Activated T-cell treated with anti-CD3 and anti-CD28 coated beads, Interleukin-2, amount 50 U/mL, for 1 hour (primary cell): ENCODE measurements at places on chromosomes 2 and 18.
A peak's percentile ranks its signal among the peaks of the same experiment; 100 is the strongest.

GRCh38 chr2:213246497-213247281 is 37.6 kb upstream of the SPAG16 start:
- DNase-seq = peak; percentile 33

DNA sequence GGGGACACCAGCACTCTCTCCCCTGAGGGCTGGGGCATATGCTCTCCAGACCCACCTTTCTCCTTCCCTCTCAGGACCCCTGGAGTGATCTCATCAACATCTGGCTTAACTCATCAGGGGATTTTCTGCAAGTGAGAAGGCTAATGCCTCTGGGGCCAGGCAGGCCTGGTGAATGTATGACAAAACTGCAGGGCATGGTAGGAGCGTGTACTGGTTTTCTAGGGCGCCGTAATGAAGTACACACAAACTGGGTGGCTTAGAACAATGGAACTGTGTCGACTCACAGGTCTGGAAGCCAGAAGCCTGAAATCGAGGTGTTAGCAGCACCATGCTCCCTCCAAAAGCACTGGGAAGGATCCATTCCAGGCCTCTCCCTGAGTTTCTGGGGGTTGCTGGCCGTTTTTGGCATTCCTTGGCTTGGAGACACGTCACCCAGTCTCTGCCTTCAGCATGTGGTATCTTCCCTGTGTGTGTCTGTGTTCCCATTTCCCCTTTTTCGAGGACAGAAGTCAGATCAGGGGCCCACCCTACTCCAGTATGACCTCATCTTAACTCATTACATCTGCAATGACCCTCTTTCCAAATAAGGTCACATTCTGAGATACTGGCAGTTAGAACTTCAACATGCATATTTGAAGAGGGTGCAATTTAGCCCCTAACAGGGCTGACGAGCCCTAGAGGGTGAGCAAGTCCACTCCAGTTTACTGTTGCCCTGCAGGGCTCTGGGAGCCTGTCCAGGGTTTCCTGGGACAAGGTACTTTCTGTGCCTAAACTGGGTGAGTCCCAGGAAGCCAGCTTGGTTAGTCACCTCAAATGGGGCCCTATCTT is 45.5 kb upstream of the CAB39 start:
- DNase-seq = no peak

GRCh38 chr2:217799563-217800432 is 203.0 kb downstream of the TNS1 start:
- no peak for DNase-seq

DNA sequence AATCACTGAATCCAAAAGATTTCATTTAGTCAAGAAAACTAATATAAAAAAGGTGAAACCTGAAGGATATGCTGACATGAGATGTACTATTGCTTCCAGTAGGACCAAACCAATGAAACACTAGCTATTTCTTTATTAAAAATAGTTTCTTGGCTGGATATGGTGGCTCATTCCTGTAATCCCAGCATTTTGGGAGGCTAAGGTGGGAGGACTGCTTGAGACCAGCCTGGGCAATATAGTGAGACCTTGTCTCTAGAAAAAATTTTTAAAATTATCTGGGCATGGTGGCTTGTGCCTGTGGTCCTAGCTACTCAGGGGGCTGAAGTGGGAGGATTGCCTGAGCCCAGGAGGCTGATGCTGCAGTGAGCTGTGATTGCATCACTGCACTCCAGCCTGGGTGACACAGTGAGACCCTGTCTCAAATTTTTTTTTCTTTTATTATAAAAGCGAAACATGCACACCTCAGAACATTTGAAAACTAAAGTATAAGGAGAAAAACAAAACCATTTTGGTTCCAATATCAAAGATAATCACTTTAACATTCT is 266.2 kb downstream of the TGIF1 start:
- DNase-seq = no peak

DNA sequence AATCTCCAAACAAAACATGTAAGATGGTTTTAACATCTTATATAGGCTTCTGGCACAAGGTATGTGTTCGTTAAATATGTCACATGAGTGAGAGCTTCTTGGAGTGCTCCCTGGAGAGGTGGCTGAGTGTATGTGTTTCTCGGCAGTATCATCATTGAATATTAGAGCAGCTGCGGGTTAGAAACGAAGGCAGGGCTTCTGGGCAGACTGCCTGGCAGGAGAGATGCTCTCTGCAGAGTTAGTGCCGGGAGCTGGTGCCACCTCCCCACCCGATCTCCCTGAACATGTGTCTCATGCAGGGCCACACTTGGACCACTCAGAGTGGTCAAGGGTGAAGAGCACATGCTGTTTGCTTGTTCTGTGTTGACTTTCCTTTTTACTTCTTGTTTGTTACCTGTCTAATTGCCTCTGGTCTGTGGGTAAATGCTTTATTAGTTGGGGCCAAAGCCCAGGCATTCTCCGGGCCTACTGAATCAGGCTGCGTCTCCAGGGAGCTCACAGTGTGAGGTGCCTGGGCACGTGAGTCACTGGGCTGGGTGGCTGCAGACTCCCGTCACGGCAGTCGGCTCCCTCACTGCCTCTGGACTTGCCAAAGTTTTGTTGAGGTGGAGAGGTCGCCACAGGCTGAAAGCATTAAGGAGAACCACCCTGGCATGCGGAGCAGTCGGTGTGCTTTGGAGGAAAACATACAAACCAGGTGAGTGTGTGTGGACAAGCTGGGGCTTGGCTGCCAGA is 246.6 kb downstream of the FHOD3 start:
- no peak for DNase-seq

DNA sequence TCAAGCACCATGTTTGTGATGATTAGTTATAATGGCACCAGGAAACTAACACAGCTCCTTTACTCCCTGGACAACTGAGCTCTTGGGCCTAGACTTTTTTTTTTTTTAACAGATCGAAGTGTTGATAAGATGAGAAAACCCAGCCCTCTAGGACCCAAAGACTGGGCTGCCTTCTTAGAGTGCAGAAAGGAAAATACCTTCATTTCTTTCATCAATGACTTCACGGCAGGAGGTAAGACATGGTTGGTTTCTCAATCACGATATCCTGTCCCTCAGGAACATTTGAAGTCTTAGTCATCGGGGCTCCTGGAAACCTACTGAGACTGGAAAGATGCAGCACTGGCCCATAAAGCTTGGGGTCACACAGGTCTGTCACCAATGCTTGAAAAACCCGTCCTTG is 84.7 kb downstream of the TNFRSF11A start:
- DNase-seq = no peak

DNA sequence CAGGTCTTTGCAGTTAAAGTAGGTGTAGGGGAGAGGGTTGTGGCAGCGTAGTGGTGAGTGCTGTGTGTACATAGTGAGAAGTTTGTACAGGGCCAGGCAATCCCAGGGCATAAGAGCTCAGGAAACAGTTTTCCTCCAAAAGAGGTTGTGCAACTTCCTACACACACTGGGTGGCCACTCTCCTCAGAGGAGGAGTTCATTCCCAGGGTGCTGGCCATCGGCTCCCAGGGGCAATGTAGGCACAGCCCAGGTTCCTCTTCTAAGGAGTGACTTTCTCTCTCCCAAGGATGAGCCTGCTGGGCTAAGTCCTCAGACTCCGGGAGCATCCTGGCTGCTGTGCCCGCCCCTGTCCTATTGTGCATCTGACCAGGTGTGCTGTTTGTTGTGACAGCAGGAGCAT is 3.0 kb downstream of the ACOXL start:
- no peak for DNase-seq

DNA sequence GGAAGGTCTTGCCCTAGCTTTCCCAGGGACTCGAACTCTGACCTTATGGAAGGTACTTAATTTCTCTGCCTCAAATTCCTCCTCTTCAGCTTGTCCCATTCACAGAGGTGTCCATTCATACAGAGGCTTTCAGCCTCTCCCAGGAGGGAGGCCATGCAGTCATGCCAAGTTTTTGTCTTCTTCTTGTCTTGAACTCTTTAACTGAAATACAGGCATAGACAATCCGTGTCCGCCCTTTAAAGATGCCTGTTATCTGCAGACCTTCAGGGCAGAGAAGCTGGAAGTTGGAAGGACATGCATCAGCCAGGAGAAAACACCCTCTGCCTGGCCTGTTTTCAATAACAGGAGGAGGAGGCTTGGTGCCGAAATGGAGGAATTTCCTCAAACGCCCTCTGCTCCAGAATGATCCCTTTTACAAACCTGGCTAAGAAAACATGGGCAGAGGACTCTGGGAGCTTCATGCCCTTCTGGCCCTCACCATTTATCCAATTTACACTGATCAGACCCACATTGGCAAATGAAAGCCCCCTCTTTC is 308.3 kb downstream of the MYCN start:
- no peak for DNase-seq

- DNase-seq = no peak
These were observed 25.4 kb downstream of the MYO7B start for GRCh38 chr2:127560931-127561280.

DNA sequence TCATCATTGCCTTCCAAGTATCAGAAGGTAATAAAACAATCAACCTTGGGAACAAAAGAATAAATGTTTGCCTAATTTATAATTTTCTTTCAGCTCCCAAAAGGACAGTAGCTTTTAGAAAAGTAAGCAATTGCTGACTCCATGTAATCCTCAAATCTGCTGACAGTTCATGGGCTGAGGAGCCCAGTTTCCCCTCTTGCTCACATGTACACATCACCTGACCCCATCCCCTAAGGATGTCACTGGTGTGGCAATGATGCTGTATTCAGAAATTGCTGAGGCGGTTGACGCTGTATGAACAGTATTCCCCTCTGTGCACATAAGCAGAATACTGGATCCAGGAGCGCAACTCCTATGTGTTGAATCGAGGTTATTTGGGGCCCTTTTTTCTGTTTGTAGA is 56.1 kb upstream of the LYPD1 start:
- no peak for DNase-seq

GRCh38 chr2:173117678-173118077 is 42.0 kb downstream of the MAP3K20 start:
- DNase-seq = no peak

DNA sequence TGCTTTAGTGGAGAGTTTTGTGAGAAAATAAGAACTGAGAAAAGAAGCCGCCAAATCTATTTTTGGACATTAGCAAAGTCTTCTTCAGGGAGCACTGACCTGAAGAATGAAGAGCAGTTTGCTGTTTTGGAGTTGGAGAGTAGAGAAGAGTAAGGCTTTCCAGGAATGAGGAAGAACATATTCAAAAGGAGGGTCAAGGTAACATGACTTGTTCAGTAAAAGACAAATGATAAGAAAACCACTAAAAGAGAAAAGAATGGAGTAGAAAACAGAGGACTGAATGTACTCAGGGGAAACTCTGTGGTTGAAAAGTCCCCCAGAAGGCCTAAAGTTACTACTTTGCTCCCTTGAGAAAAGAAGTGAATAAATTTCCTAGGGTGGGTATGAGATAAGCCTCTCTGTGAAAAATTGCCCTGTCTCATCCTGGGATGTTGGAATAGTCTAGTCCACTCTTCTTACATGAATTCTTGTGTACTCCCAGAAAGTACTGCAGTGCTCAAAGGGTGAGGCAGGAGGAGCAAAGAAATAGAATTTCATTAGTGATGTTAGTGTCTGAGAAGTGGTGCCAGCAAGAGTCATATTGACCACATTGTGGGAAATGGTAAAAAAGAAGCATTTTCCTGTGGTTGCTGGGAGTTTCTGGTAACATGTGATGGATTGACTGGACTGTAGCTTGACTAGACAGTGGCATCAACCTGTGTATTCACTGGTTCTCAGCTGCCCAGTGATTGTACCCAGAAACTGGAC is 27.8 kb downstream of the MBD5 start:
- DNase-seq = no peak

- DNase-seq = no peak
These were observed 238.4 kb upstream of the CXCR4 start for GRCh38 chr2:136356125-136357006.
